ENCODE measurements at places on chromosomes 12 and 14.

DNA sequence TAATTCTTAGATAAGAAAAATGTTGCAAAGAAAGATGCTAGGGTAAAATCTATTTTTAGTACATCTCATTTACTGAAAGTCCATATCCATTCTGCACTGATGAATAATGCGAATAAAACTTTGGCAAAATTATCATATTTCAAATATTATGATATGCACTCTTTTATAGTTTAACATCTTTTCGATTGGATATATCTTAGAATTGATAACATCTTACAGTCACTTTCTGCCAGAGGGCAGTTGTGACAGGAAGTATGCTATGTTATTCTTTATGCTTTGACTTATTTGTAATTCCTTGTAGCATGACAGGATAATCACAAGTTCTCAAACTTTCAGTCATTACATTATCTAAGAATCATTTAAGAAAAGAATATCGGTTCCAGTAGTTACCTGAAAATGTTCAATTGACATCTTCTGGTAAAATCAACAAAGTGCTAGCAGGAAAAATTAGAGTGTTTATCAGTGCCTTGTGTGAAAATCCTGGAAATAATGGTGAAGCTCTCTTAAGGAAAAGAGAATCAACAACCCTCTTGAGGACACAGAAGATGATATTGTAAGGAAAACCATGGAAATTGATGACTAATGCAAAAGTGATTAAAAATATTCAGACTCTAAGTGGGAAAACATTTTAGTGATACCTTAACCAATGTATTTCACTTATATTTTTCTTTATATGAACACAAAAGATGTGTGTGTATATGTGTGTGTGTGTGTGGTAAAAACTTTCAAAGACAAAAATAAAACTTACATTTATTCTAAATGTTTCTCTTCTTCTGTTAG, 95.5 kb downstream of the SLC6A15 start:
- DNase-seq = no peak

DNA sequence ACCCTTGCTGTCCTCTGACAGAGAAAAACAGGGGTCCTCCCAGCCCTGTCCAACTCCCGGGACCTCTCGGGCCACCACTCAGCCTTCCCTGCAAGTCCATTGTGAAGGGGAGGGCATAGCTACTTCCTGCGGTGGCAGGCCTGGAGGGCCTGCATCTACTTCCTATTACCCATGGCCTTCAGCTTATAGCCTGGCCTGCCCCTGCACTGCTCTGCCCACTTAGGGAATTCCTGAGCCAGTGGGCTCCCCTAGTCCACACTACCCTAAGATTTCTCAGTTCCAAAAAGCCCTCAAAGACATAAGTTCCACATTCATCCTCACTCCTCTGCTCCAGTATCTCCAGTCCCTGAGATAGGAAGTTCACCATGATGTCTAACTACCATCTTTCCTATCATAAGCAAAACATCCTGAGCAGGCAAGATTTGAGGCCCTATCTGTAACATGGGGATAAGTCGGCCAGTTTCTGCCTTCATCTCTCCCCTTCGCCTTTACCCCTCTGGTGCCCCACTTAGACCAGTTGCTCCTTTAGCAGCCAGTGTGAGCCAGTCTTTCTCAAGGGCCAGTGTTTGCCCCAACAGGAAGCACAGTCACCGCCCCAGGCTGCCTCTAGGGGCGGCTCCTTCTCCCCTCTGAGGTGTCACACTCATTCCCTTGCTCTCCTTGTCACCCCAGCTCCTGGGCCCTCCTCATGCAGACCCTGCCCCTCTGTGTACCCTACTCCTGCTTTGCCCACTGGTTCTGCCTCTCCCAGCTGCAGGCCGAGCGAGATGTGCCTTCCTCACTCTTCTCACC, 10.9 kb downstream of the HDAC7 start:
- DNase-seq = peak; percentile 54

- no peak for DNase-seq
These were observed 27.7 kb downstream of the JKAMP start for GRCh38 chr14:59511916-59512575.

DNA sequence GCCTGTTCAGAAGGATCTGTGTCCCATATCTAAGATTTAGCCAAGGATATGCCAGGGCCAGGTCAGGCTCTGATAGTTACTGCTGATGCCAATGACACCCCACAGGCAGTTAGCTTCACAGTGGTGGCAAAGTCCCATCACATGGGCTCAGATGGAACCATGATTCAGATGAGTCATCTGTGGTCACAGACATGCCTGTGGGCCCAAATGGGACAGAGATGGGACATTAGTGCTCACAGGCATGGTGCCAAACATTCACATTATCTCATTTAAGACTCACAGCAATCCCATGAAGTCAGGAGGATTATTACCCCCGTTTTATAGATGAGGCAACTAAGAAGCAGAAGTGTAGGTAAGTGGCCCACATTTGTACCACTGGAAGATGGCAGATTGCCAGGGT, 207.8 kb downstream of the DPF3 start:
- DNase-seq = peak; percentile 87

DNA sequence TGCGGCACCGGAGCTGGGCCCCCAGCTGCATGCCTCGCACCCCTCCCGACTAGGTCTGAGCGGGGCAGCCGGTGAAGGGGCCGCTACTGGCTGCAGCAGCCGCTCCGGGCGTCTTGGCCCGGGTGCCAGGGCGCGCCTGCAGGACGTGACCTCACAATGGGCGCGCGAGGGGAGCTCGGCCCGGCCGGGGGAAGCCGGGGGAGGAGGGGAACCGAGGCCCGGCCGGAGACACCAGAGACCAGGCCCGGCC, 353 bp downstream of the BAG5 start:
- peak; percentile 33 for DNase-seq

- no peak for DNase-seq
These were observed 27.0 kb downstream of the PAPLN start for GRCh38 chr14:73264080-73264884.

- DNase-seq = no peak
These were observed 2.1 kb upstream of the FAIM2 start for GRCh38 chr12:49905718-49906314.

Measured in M059J (cell line).